ENCODE measurements at places on chromosomes 16 and 17. TPM values are rescaled to one million over a fixed set of nuclear protein-coding genes. Genes with fewer than 3 reads are reported as not detected.
A peak's percentile ranks its signal among the peaks of the same experiment; 100 is the strongest.

DNA sequence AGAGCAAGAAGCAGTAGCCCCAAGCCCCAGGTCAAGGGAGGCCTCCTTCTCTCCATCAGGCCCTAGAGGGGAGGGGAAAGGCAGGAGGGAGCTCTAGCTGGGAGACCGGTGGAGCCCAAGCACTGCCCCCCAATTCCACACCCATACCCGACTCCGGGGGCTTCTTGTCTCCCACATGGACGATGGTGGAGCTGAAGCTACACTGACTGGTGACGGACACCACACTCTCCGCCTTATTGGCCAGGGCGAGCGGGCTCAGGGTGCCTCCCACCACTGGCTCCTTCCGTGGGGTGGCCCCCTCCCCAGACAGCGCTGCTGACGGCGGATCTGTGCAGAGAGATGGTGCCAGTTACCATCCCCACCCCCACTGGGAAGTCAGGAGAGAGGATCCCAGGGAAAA is 6.4 kb downstream of the PER1 start:
- DNase-seq = no peak

- DNase-seq = no peak
These were observed 741 bp downstream of the PLK1 start for GRCh38 chr16:23679274-23679985.

- DNase-seq = no peak
These were observed 2.7 kb downstream of the UTP18 start for GRCh38 chr17:51263006-51263405.

GRCh38 chr17:42806249-42806648 is 7.6 kb downstream of the CNTD1 start:
- DNase-seq = no peak

Gene CDIPT
- total RNA-seq = 74.0 TPM

Gene KRT15
- total RNA-seq = not detected

- DNase-seq = no peak
These were observed 59.8 kb upstream of the RBFOX3 start for GRCh38 chr17:79670537-79671084.

Gene CHST4
- total RNA-seq = 0.09 TPM

Gene PRR29
- 0.21 TPM for total RNA-seq

Gene KRTAP16-1
- not detected for total RNA-seq

GRCh38 chr16:96935-97381 is 18.9 kb downstream of the MPG start:
- peak; percentile 90 for DNase-seq

GRCh38 chr17:10198509-10199249 is at the start of gene GAS7:
GAS7 (minus strand) TSS chr17:10198606.
- DNase-seq = peak; percentile 74

- DNase-seq = no peak
These were observed 26.0 kb downstream of the TBX4 start for GRCh38 chr17:61478026-61478789.

Gene RNF43
- 3.6 TPM for total RNA-seq

GRCh38 chr17:63150490-63150889 is 184.5 kb downstream of the TANC2 start:
- no peak for DNase-seq
